Stimulated activated CD8-positive, alpha-beta memory T cell treated with anti-CD3 and anti-CD28 coated beads, Interleukin-4, amount 100 ng/mL, for 1 hour (primary cell): ENCODE measurements at places on chromosomes 5 and 9.

- DNase-seq, result no peak
These were observed 6.4 kb upstream of the LHX2 start for GRCh38 chr9:124005029-124005771.

GRCh38 chr5:133611357-133612248 is 738 bp downstream of the FSTL4 start:
- no peak for DNase-seq

DNA sequence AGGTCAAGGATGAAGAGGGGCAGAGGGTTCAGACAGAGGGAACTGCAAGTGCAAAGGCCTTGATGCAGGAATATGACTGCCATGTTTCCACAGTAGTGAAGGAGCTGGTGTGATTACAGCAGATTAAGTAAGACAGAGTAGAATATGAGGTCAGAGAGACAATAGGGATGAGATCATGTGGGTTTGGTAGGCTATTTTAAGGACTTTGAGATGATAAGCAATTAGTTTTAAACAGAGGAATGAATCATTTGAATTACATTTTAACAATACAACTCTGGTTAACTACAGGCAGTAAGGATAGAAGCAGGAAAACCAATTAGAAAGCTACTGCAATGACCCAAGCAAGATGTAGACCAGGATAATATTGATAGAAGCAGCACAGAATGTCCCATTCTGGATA is 7.7 kb downstream of the CENPK start:
- no peak for DNase-seq

DNA sequence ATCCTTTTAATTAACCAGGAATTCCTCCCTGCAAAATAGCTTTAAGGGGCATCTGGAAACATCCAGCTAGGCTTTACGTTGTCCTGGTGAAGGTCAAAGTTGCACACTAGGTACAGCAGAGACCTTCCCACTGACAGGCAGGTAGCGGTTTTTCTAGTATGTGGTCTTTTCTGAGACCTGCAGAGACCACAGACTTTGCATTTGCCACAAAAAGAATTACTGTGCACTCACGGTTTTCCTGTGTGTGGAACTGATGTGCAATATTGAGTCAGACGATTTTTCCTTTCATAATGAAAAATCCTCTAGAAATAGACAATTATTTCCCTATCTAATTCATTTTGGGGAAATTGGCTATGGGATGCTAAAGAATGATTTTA is 417.0 kb upstream of the ADAMTSL1 start:
- no peak for DNase-seq

DNA sequence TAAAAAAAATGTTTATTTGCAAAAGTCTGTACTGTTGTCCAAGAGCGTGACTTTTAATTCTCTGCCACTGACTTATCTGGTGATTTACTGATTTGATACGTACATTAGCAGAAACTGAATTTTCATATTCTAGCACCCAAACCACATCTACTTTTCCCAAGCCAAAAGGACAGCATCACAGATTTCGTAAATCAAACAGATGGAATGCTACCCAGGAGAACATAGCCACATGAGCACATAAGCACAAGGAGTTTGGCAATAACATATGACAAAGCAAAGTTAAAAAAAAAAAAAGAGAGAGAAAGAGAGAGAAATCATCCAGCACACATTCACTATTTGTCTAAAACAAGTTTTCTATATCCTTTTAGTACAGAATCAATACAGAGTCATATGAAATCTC is 83.7 kb downstream of the HINT1 start:
- DNase-seq, result no peak

GRCh38 chr5:63923914-63924313 is 38.3 kb downstream of the HTR1A start:
- no peak for DNase-seq

- DNase-seq, result no peak
These were observed 726 bp downstream of the DAP start for GRCh38 chr5:10760096-10760920.

GRCh38 chr5:87263498-87263897 is 4.2 kb upstream of the RASA1 start:
- no peak for DNase-seq
